ENCODE measurements at places on chromosomes 7 and 10. TPM values are rescaled to one million over a fixed set of nuclear protein-coding genes. Genes with fewer than 3 reads are reported as not detected.

- no peaks in the 10 kb centered on the region for H3K27me3 ChIP-seq
- no peak overlapping the region for H3K4me3 ChIP-seq
- H3K36me3 ChIP-seq: no peaks in the 10 kb centered on the region
- DNase-seq: no peak
- peak overlapping the region; percentile 20 for H3K27ac ChIP-seq
- no peaks in the 10 kb centered on the region for H3K4me1 ChIP-seq
Observed at GRCh38 chr7:101598422-101598985, 30.6 kb downstream of the MYL10 start.

GRCh38 chr7:45709168-45710042, 135.2 kb downstream of the ADCY1 start:
- H3K27ac ChIP-seq: no peak overlapping the region
- no peak overlapping the region for H3K4me3 ChIP-seq
- no peak for DNase-seq
- H3K36me3 ChIP-seq: no peaks in the 10 kb centered on the region

DNA sequence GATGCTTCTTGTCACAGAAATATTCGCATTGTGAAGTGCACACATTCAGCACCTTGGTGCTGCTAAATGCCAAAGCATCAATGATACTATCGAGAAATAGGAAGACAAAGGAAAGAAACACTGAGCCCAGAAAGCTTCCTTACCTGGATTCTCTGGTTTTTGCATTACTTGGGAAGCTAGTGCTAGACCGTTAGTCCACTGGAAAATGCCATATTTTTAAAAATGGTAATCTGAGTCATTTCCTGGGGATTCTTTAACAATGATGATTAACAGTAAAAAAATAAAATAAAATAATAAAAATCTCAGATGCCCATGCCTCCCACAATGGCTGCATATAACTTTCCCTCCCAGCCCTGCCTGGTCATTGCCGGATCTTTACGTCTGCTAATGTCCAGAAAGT, 420.1 kb upstream of the MGMT start:
- H3K4me3 ChIP-seq: no peak overlapping the region
- no peaks in the 10 kb centered on the region for H3K36me3 ChIP-seq
- DNase-seq: no peak
- no peaks in the 10 kb centered on the region for H3K4me1 ChIP-seq

DNA sequence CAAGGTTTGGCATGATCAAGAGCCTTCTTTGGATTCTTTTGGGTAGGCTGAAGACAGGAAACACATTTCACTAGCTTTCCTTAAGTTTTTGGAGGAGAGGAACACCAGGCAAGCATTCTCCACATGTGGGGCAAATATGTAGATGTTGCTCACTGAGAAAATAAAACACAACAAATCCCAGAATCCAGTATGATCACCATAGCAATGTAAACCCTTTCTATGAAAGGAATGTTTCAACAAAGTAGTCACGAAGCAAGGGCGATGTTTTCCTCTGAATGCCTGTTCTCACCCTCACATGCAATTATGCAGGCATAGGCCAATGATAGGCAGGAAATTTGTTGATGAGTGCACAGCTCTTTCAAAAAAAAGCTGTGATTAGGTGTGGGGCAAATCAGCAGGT, 20.5 kb upstream of the CEP41 start:
- H3K4me1 ChIP-seq: no peaks in the 10 kb centered on the region
- no peak for DNase-seq
- no peaks in the 10 kb centered on the region for H3K27me3 ChIP-seq
- H3K27ac ChIP-seq: no peak overlapping the region

- no peak overlapping the region for H3K4me3 ChIP-seq
- H3K27ac ChIP-seq: no peak overlapping the region
- H3K27me3 ChIP-seq: no peaks in the 10 kb centered on the region
- no peak for DNase-seq
- H3K36me3 ChIP-seq: no peaks in the 10 kb centered on the region
Observed at GRCh38 chr7:20141666-20142065, 75.5 kb downstream of the MACC1 start.

- no peaks in the 10 kb centered on the region for H3K27me3 ChIP-seq
- H3K36me3 ChIP-seq: no peaks in the 10 kb centered on the region
- H3K27ac ChIP-seq: no peak overlapping the region
- DNase-seq: no peak
- H3K4me3 ChIP-seq: no peak overlapping the region
Observed at GRCh38 chr7:93862651-93863050, 27.9 kb downstream of the TFPI2 start.

- H3K4me1 ChIP-seq: no peaks in the 10 kb centered on the region
- no peaks in the 10 kb centered on the region for H3K27me3 ChIP-seq
- H3K27ac ChIP-seq: no peak overlapping the region
- peak overlapping the region; percentile 3 for H3K4me3 ChIP-seq
Observed at GRCh38 chr10:123994417-123995081, 98.8 kb downstream of the CHST15 start.

DNA sequence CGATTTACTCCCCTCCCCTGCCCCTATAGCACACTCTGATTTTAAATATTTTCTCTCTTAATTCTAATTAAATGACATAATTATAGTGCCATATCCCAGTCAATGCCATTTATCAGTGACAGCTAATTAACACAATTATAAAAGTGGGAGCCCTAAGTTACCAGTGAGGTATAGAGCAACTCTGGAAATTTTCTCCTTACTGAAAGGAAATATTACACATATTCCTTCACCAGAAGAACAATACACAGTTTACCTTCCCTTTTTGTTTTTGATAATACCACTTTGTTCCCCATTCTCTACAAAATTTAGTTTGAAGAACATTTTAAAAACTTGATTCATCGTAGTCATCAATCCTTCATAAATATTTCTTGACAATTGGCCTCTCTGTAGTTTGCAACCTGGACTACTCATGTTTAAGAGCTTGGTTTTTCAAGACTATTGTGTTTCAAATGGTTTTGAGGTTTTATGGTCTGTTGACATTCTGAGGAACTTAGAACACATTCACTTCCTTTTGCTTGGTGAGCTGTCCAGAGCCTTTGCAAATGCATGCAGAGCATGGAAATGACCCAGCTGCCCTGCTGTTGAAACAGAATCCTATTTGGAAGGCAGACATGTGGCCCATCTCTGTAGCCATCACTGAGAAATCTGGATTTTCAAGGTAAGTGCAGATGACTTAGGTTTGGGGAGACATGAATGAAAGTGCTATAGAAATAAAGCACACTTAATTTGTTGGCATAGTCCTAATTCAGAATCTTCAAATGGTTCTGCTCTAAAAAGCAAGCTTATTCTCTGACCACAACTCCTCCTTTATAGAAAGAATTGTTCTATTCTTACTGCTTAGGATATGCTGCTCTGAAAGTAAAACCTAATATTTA, at the start of gene GPR141:
Gene GPR141, plus strand, starts transcription at position 521 of the 875 bp plus-strand sequence. CDS start 56,628 bp downstream, outside the sequence.
- no peak for DNase-seq
- no peaks in the 10 kb centered on the region for H3K4me1 ChIP-seq
- H3K27me3 ChIP-seq: no peaks in the 10 kb centered on the region
- no peak within 1 kb of the TSS for H3K4me3 ChIP-seq
- H3K36me3 ChIP-seq: no peaks in the 10 kb centered on the region

GRCh38 chr10:46031648-46032532, 1.5 kb upstream of the NCOA4 start:
- no peak overlapping the region for H3K4me3 ChIP-seq
- H3K27ac ChIP-seq: no peak overlapping the region
- no peaks in the 10 kb centered on the region for H3K27me3 ChIP-seq

DNA sequence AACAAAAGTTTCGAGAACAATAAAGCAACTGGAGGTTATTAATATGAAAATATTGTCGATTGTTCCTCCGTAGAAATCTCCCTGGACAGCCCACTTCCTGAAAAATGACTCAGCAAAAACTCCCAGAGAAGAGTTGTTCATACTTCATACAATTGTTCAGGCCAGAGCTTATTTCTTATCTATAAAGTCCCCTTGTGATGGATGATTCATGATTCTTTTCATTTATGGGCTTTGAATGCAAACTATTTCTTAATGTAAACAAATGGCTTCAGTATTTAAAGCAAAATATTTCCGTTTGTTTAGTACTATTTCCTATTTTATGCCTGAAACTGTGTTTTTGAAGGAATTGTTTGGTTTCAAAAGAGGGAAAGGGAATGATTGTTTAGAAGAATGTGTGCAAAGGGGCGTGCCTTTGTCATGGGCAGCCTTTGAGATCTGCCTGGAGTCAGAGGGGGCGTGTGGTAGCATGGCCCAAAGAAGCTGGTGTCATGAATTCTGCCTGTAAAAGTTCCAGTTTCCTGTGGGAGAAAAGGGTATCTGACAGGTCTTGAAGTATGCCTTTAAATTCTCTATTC, 26.2 kb upstream of the EXOC6 start:
- no peak overlapping the region for H3K4me3 ChIP-seq
- H3K27ac ChIP-seq: no peak overlapping the region
- H3K27me3 ChIP-seq: no peaks in the 10 kb centered on the region
- no peak for DNase-seq
- no peaks in the 10 kb centered on the region for H3K4me1 ChIP-seq

DNA sequence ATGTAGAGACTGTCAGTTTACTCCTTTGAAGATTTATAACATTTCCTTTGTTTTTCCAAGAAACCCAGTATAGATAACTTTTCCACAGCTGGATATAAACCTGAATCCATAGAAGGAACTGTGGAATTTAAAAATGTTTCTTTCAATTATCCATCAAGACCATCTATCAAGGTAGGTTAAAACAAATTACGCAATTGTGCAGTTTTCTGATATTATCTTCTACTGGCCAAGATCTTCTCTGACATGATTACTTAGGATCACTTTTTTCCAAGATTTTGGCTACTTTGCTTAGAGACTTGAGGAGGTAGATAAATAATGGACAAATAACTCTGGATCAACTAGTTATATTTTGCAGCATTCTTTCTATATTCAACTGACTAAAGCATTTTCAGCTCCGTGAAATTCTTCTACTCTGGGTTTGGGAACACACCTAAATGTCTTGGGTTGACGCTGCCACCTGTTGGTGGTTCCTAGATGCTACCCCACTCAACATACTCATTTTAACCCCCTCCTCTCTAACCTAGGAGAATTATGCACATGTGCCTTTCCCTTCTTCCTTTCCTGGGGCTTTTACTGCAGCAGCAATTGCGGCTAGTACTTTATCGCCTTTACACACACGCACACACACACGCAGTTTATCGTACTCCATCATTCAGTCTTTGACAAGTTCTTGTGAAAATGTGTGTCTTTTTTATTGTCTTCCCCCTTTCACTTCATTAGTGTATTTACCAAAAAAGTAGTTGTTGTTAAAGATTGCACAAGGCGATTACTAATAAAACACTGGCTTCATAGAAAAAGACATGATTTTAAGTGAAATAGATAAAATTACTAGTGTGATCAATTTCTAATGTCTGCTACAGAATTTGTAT, 32.7 kb downstream of the ABCB5 start:
- no peaks in the 10 kb centered on the region for H3K4me1 ChIP-seq
- H3K4me3 ChIP-seq: no peak overlapping the region
- H3K27ac ChIP-seq: no peak overlapping the region
- H3K36me3 ChIP-seq: no peaks in the 10 kb centered on the region

DNA sequence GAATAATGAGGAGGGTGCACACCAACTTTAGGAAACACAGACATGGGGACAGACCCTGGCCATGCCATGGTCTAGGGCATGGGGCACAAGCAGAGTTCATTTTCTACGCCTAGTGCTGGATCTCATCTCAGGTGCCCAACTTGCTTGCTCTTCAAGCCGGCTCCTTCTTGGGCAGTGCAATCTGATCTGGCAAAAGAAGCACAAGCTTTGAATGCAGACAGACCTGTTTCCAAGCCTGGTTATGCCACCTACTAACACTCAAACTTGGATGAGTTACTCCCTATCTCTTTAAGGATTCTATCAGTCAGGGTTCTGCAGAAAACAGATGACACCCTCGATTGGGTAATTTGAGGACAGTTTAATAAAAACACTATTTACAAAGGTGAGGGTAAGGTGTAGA, 34.9 kb upstream of the WAPL start:
- no peak overlapping the region for H3K4me3 ChIP-seq
- no peak overlapping the region for H3K27ac ChIP-seq
- H3K27me3 ChIP-seq: no peaks in the 10 kb centered on the region

DNA sequence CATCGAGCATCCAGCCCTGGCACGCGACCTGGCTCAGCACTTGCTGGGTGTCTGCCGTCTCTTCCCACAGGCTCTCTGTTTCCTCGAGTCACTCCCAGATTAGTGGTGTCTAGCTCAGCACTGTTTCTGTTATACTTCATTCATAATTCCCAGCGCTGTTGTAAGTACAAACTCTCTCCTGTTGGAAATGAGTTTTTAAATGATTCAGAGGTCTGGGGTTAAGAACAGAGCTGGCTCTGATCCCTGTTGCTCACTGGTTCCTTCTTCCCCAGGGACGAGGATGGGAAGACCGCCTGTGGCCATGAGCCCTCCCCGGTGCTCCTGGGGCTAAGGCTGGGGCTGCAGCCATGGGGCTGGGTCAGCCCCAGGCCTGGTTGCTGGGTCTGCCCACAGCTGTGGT, 17.3 kb upstream of the C10orf95 start:
- no peak overlapping the region for H3K4me3 ChIP-seq
- no peaks in the 10 kb centered on the region for H3K4me1 ChIP-seq
- no peaks in the 10 kb centered on the region for H3K27me3 ChIP-seq

GRCh38 chr7:97506728-97507127, 225.2 kb upstream of the TAC1 start:
- no peak overlapping the region for H3K27ac ChIP-seq
- no peaks in the 10 kb centered on the region for H3K36me3 ChIP-seq
- H3K4me3 ChIP-seq: no peak overlapping the region
- no peaks in the 10 kb centered on the region for H3K4me1 ChIP-seq

GRCh38 chr7:133234961-133235875, 17.7 kb upstream of the EXOC4 start:
- no peaks in the 10 kb centered on the region for H3K27me3 ChIP-seq
- DNase-seq: no peak
- H3K4me3 ChIP-seq: no peak overlapping the region
- H3K27ac ChIP-seq: no peak overlapping the region
- no peaks in the 10 kb centered on the region for H3K36me3 ChIP-seq

GRCh38 chr7:157499121-157499834, 162.5 kb downstream of the DNAJB6 start:
- DNase-seq: peak; percentile 3
- no peaks in the 10 kb centered on the region for H3K4me1 ChIP-seq
- H3K4me3 ChIP-seq: no peak overlapping the region
- no peaks in the 10 kb centered on the region for H3K27me3 ChIP-seq

DNA sequence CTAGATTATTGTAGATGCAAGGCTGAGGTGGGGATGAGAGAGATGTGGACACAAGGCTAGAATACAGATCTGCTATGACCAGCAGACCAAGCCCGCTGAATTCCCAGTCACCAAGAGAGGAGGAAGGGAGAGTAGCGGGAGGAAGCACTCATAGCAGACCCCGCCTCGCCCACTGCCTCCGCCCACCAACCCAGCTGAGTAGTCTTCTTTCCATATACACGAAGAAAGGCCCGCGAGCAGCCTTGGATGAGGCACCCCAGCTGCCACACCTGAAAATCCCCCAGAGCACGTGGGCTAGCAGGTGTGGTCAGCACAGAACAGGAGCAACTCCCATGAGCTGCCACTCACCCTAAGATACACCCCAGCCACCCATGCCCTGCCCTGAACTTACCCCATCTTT, 7.9 kb upstream of the H2BK1 start:
- H3K4me1 ChIP-seq: no peaks in the 10 kb centered on the region
- DNase-seq: no peak
- no peak overlapping the region for H3K4me3 ChIP-seq

KIF11 gene
- 1.0 TPM for total RNA-seq

SEMA3C gene
- total RNA-seq: 371 TPM

ASB15 gene
- not detected for total RNA-seq

OPALIN gene
- not detected for total RNA-seq

GIMAP6 gene
- 58.2 TPM for total RNA-seq

HPS6 gene
- 17.0 TPM for total RNA-seq

ARID5B gene
- 38.7 TPM for total RNA-seq
